ENCODE measurements at places on chromosomes 12 and 14.
A peak's percentile ranks its signal among the peaks of the same experiment; 100 is the strongest.

DNA sequence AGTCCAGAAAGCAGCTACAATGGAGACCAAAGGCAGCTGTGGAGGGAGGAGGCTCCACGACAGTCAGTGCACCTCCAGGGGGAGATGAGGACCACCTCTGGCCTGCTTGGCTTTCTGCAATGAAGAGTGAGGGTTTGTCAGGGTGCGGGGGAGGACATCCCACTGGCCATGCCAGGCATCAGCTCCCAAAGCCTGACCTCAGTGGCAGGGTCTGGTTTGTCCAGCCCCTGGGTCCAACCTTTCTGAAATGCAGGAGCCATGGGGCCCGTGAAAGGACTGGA is 35.2 kb downstream of the SLC6A12 start:
- no peak for DNase-seq

DNA sequence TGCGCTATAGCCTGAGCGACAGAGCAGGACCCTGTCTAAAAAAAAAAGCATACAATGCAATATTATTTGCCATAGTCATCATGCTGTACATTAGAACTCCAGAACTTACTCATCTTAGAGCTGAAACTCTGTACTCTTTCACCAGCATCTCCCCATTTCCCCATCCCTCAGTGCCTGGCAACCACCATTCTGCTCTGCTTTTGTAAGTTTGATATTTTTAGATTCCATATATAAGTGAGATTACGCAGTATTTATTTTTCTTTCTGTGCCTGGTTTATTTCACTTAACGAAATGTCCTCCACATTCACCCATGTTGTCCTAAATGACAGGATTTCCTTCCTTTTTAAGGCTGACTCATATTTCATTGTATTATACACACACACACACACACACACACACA is 121.8 kb downstream of the BBS10 start:
- DNase-seq: no peak

GRCh38 chr14:54194501-54194900 is 202.3 kb upstream of the CDKN3 start:
- no peak for DNase-seq

DNA sequence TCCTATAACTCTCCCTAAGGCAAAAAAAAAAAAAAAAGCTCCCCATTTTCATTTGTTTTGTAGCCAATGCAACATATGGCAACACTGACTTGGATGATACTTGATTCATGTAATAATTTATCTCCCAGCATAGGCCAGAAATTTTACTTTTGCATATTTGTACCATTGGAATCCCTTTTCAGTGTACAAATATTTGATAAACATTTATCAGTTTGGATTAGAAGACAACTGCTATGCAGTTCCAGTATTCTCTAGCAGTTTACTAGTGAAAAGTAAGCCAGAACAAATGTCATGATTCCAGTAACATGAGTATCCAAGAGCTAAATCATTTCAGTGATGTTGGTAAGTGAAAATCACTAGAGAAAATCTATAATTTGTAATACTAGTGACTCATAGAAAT is 392.3 kb downstream of the CCER1 start:
- DNase-seq: no peak

DNA sequence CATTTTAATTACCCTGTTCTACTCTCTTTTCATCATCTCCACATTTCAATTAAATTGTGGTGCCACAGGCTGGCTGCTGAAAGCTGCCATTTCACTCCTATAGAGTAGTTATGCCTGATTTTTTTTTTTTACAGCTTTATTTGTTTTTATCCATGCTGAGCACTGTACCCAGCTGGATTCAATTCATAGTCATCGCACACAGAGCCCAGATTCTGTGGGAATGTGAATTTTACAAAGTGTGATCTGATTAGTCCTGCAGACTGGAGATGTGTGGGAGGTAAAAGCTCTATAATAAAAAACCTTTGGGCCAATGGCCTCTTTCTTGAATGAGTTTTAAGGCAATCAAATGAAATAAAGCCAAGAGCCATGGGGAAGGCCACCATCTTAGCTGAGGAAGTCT is 190.2 kb downstream of the ANO4 start:
- no peak for DNase-seq

DNA sequence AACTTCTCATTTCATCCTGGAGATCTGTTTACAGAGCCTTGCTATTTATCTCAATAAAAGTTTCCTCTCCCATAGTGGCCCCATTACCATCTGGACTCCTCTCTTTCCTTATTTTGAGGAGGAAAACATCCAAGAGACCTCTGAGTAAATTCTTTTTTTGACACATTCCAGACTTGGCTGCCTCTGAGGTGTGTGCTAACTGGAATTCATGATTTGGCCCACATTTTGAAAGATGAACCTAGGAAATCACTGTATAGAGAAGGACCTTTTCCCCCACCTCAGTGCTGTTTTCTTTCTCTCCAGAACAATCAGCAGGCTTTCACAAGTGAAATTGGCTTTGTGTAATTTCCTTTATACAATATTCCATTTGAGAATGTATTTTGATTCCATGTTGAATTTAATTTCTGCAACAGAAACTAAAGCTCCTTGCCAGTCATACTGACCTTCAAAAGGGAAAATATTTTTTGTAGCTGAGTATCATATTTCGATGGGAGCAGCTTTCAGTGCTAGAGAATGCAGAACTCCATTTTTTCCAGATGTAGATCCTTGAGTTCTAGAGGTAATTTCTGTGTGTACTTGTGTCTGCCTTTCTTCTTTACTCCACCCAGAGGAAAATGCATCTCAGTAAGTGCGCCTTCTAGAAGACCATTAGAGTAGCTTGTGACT is 244.9 kb upstream of the RGS6 start:
- no peak for DNase-seq

- DNase-seq: no peak
Measured at GRCh38 chr14:101114726-101115515, 211.4 kb upstream of the RTL1 start.

GRCh38 chr12:84079626-84080025 is 833.0 kb downstream of the SLC6A15 start:
- DNase-seq: no peak

GRCh38 chr12:85266356-85266755 is 13.7 kb upstream of the ALX1 start:
- no peak for DNase-seq

- DNase-seq: no peak
Measured at GRCh38 chr12:109163167-109163566, 46.8 kb downstream of the ACACB start.

DNA sequence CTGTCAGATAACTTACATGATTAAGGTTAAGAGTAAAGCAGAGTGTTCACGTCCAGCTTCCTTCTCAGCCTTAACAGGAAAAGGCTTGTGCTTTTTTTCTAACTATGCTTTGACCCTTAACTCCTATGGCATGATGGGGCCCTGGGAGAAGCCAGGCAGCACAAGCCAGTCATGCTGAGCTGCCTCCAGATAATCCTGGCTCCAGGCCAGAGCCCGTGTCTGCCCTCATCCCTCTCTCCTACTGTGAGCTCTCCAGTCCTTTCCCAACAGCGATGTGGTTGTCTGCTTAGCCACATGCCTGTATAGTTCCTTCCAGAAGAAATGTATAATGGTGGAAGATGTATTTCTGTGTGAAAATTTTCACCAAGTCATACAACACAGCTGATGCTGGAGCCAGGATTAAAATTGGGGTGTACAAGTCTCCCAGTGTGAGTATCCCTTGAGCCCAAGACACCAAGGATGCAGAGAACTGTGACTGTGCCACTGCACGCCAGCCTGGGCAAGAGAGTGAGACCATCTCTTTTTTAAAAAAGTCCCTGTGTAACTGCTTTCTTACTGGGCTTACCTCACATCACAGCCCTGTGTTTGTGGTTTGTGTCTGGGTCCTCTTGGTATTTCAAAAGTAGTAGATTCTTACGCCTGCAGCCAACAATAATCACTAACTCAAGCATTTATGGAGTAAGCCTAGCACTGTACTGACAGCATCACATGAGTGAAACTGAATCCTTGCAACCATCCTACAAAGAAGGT is 7.9 kb upstream of the ITFG2 start:
- no peak for DNase-seq

DNA sequence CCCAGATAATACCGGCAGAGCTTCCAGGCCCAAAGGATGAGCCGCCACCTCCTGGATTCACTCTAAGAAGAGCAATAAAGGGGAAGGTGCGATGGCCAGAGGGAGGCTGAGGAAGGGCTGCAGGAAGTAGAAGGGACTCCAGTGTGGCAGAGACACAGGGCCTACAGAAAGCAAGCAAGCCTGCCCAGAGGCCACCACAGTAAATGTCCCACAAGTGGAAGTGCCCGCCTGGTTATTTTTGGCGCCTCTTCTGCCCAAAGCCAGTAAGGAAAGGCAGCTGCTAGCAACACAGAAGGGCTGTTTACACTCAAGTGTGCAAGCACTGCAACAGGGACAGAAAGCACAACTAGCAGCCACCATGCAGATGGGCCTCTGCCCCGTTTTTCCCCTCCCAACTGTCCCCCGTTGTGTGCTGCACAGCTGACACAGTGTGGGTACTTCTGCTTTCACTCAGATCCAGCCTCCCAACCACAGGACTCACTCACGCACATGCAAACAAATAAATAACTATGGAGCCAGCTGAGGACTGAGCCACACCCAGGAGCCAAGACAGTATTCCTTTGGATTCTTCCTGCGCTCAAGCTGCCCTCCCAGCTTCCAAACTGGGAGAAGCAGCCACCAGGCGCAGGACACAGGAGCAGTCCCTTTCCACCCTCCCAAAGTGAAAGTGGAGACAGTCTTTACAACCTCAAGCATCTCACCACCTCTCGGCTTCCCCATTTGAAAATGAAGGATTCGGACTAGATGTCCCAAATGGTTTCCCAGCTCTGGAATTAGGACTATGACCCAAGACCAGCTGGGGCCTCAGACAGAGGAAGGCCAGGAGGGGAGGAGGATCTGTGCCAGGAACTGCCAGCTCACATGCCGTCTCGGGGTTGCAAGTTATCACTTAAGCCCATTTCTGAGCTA is 40.0 kb upstream of the PNMA1 start:
- DNase-seq: peak; percentile 76

- DNase-seq: no peak
Measured at GRCh38 chr12:67709367-67709954, 60.9 kb downstream of the DYRK2 start.

GRCh38 chr12:122869207-122869973 is 26.5 kb downstream of the VPS37B start:
- no peak for DNase-seq

GRCh38 chr12:12699345-12699744 is 3.4 kb upstream of the GPR19 start:
- DNase-seq: no peak

GRCh38 chr12:92194561-92194960 is 48.9 kb upstream of the BTG1 start:
- no peak for DNase-seq

- DNase-seq: no peak
Measured at GRCh38 chr14:105838591-105839424, 312.4 kb downstream of the TMEM121 start.

- no peak for DNase-seq
Measured at GRCh38 chr14:42277840-42278239, 671.2 kb downstream of the LRFN5 start.

DNA sequence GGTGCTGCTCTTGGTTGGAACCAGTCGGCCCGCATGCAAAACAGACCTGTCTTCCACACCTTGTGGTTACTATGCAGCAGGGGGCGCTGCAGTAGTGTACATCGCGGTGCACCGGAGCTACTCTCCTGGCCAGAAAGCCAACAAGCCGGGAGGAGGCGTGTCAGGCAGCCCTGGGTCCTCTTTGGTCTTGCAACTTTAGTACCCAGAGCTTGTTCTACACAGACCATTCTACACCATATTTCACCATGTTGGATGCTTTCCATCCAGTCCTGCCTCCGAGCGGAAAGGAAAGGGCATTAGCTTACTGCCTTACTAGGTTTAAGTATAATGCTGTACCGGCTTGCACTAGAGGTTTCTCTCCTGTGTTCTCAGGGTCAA is 927 bp upstream of the TMTC2 start:
- DNase-seq: peak; percentile 92
